ENCODE measurements at places on chromosomes 3 and 15.

DNA sequence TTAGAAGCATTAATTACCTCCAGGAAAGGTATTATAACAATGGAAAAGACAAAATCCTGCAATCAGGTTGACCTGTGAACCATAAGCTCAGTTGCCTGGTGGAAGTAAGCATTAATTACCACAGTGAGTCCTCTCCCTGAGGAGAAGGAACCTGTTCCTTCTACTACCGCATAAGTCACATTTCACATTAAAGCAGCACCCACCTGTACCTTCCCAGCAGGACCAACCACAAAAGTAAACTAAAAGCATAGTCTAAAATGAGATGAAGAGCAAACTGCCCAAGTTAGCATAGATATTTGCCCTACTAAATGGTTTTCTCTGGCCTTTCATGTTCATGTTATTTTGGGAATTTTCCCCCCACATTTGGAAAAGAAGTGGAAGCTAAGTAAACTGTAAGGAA, 78.2 kb downstream of the EFL1 start:
- no peak for DNase-seq

DNA sequence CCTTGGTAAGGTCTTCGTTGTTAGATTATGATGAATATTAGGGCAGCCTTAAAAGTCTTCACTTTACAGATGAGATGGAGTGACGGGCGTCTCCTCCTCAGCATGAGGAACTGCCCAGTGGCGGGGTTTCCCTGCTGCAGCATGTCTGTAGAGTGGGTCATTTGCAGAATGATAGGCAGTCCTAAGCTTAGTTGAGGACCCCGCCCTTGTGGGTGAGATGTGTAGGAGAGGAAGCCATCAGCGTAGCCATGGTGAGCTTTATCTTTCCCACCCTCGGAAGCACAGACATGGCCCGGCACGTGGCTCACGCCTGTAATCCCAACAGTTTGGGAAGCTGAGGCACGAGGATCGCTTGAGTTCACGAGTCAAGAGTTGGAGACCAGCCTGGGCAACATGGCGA, 877 bp downstream of the NIT2 start:
- no peak for DNase-seq

- no peak for DNase-seq
Observed at GRCh38 chr15:84910928-84911623, 26.6 kb downstream of the SLC28A1 start.

DNA sequence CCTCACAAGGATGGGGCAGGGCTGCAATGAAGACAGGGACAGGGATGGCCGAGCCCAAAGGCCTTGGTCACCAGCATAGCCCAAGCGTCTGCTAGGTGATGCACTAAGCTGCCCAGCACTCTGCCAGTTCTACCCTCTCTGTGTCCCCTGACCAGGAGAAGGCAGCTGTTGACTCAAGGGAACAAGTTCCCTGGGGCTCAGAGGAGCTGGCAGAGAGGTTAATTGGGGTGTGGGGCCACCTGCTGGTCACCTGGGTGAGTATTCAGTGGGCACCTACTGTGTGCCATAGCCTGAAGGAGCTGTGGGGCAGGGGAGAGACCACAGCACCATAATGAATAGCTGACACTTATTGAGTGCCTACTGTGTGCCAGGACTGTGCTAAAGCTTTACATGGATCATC, 22.0 kb upstream of the DOCK3 start:
- peak; percentile 32 for DNase-seq

GRCh38 chr3:14517601-14518431, 22.3 kb downstream of the GRIP2 start:
- no peak for DNase-seq

DNA sequence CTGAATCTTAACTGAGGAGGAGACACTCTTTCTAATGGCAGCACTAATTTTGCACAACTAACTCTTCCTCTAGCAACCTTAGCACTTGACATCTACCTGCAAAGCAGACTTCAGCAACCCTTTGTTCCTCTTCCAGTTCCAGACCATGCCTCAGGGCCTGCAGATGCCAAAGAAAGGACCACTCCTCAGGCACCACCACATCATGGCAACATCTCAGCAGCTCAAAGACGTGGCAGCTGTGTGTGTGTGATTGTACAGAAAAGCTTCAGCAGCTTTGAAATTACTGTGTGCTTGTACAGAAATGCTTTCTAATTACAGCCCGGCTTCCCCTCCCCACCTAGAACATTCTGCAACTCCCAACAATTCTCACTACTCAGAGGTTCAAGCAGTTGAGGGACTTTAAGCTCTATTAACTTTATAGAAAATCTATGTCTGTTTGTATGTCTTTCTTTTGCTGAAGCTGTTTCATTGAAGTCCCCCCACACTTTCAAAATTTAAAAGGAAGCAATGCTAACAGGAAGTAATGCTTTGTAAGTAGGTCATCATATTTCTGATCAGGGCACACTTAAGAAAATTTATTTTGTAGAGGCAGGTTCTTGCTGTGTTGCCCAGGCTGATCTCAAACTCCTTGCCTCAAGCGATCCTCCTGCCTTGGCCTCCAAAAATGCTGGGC, 115.2 kb downstream of the CD47 start:
- no peak for DNase-seq

- no peak for DNase-seq
Observed at GRCh38 chr3:123658852-123659206, 74.0 kb upstream of the HACD2 start.

DNA sequence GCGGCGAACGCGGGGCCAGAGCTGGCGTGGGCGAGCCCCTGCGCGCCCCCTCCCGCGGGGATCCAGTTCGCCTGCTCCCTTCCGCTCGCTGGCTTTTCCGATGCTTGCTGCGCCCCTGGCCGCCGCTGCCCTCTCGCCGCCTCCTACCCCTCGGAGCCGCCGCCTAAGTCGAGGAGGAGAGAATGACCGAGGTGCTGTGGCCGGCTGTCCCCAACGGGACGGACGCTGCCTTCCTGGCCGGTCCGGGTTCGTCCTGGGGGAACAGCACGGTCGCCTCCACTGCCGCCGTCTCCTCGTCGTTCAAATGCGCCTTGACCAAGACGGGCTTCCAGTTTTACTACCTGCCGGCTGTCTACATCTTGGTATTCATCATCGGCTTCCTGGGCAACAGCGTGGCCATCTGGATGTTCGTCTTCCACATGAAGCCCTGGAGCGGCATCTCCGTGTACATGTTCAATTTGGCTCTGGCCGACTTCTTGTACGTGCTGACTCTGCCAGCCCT, 721 bp downstream of the P2RY1 start:
- DNase-seq, result no peak

- no peak for DNase-seq
Observed at GRCh38 chr3:65778968-65779367, 259.8 kb downstream of the MAGI1 start.

- DNase-seq, result no peak
Observed at GRCh38 chr3:192651836-192652512, 75.4 kb downstream of the FGF12 start.

DNA sequence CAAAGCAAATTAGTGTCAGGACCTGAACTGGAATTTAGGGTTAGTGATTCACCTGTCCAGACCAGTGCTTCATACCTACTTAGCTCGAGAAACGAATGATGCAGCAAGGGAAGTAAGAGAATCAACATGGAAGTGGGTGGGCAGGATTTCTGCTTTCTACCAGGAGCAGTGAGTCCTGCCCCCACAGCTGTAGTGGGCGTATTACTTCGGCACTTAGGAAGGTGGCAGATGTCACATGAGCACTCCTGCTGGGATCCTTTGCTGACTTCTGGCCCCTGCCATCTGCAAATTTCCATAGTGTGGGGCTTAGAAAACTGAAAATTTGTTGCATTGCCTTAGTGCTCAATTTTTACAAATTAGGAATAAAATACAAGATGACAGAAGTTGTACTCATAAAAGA, 31.2 kb downstream of the RYR3 start:
- DNase-seq, result no peak

DNA sequence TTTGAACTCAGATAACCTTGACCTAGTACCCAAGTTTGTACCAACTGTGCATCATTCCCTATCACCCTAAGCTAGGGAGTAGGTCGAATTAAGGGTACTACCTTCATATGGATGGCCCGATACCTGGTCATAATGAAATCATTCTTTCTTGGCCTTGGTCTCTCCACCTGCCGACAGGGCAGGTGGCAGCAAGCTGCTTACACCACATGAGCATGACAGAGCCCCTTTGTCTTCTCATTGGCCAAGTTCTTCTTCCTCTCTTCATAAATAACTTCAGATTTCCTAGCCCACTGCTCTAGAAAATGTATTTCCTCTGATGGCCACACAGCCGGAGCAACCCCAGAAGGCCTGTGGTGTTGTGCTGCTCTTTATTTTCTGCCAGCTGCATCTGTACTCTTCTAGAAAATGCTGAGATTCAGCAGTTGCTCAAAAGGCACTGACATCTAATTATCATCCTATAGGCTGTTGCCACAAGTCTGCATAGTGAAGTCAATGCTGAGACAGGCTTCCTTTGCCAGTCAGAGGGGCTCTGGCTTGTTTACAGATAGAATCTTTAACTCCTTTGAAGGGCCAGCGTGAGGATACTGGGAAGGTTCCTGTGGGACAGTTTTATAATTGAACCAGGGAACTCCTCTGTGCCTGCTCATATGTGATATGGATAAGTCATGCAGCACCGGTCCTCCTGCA, 304.2 kb downstream of the PTPRG start:
- no peak for DNase-seq

DNA sequence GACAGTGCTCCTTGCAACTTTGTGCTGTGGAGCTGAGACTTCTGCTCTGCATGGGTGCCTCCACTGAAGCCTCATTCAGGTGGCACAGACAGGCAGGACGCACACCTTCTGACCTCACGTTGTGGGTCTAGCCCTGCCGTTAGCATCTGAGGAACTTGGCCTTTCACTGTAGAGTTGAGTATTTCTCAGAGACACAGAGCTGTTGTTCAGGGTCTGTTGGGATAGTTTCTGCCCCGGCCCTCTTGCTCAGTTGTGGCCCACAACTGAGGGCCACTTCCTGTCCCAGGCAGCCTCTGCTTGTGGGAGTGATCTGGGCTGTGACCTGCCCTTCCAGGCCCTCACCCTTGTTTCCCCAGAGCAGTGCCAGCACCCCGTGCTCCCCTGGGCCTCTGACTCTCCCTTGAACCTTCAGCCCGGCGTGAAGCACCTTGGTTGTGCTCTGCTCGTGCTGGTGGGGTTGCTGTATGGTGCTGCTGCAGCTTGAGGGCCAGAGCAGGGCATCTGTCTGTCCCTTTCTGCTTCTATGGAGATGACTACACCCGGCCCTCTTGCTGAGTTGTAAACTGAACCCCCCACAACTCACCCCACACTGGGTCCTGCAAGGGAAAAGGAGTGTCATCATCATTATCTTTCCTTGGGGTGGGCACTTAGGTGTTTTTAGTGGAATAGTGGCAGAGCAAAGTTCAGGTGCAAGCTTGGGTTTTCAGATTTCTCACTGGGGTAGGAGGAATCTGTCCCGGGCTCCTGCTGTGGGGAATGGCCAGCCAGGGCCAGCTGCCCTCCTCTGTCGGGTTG, 11.7 kb downstream of the BAHD1 start:
- DNase-seq, result no peak

DNA sequence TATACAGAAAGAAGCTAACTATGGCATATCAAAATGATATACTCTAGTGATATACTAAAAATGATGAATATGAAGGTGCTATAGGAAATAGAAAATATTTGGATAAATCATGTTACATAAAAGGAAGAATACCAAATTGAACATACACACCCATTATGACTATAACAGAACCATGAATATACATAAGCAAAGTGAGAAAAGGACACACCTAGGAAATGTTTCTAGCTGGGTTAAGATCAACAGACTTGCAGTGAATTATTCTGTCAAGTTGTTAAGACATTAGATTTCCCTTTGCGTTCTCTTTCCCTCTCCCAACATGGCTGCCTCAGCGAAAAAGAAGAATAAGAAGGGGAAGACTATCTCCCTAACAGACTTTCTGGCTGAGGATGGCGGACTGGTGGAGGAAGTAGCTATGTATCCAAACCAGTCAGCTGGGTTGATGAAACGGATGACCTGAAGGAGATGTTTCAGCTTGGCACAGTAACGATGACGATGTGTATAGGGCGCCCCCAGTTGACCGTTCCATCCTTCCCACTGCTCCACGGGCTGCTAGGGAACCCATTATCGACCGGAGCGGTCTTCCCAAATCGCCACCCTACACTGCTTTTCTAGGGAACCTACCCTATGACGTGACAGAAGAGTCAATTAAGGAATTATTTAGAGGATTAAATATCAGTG, 20.2 kb upstream of the PARP14 start:
- no peak for DNase-seq

- no peak for DNase-seq
Observed at GRCh38 chr3:14550181-14550580, 10.0 kb upstream of the GRIP2 start.

DNA sequence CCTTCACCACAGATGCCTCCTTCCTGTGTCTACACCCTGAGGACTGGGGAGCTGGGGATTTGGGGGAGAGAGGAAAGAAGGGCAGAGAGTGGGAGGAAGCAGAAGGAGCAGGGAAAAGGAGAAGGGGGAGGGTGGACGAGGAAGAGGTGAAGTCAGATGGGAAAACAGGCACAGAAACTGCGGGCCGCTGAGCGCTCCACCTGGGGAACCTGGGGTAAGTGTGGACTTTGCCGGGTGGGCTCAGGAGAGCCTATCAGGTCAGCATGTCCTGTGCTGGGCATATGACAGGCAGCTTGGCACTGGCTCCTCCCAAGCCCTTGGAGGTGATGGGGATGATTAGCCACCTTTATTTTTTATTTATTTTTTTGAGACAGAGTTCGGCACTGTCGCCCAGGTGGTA, 62.6 kb downstream of the CORO2B start:
- no peak for DNase-seq

DNA sequence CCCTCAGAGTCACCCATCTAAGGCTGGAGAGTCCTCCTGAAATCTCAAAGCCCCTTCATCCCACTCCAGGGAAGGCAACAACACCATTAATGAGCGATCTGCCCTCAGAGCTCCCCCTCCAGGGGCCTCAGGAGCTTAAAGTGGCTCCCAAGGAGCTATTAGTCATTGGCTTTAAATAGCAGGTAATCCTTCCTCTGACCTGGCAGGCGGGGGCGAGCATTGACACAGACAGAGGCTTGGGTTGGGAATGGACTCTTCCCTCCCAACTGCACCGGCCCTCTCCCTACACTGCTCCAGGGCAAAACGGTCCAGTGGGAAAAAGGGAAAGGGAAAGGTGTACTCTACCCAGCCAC, 1.4 kb downstream of the MFGE8 start:
- no peak for DNase-seq

DNA sequence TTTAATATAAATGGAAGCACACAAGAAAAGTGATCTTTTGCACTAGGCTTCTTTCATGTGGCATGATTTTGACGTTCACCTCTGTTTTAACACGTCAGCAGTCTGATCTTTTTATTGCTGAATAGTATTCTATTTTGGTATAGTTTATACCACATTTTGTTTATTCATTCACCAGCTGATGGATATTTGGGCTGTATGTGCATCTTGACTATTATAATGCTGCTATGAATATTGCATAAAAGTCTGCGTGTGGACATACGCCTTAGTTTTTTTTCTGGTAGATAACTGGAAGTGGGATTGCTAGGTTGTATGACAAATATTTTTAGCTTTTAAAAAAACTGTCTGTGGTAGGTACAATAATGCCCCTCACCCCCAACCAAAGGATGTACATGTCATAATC, 14.4 kb downstream of the NAA50 start:
- DNase-seq, result no peak

GRCh38 chr15:22872936-22873701, 34.7 kb downstream of the NIPA2 start:
- no peak for DNase-seq

Measured in effector CD8-positive, alpha-beta T cell (primary cell).